ENCODE measurements at places on chromosomes 16 and 17. TPM values are rescaled to one million over a fixed set of nuclear protein-coding genes. Genes with fewer than 3 reads are reported as not detected.
A peak's percentile ranks its signal among the peaks of the same experiment; 100 is the strongest.

The MRPL58 gene
- total RNA-seq: 32.9 TPM

The OTOA gene
- not detected for total RNA-seq

GRCh38 chr17:66466840-66467367 lies 164.5 kb downstream of the PRKCA start:
- H3K36me3 ChIP-seq: no peaks in the 10 kb centered on the region
- no peak overlapping the region for H3K4me3 ChIP-seq

- DNase-seq: peak; percentile 59
- H3K4me3 ChIP-seq: no peak overlapping the region
- no peaks in the 10 kb centered on the region for H3K27me3 ChIP-seq
- H3K36me3 ChIP-seq: no peaks in the 10 kb centered on the region
- H3K4me1 ChIP-seq: no peaks in the 10 kb centered on the region
Observed at GRCh38 chr17:28396635-28397239, 9.3 kb downstream of the SLC46A1 start.

The NPIPA7 gene
- 10.7 TPM for total RNA-seq

GRCh38 chr16:57377080-57377841 lies 5.0 kb downstream of the CX3CL1 start:
- H3K27ac ChIP-seq: no peak overlapping the region
- DNase-seq: peak; percentile 70
- no peaks in the 10 kb centered on the region for H3K36me3 ChIP-seq

The MAPT gene
- total RNA-seq: 0.34 TPM

GRCh38 chr17:2825253-2825970 lies 29.2 kb downstream of the RAP1GAP2 start:
- H3K4me1 ChIP-seq: peaks cover 5% of the 10 kb centered on the region
- no peak for DNase-seq
- H3K36me3 ChIP-seq: no peaks in the 10 kb centered on the region

DNA sequence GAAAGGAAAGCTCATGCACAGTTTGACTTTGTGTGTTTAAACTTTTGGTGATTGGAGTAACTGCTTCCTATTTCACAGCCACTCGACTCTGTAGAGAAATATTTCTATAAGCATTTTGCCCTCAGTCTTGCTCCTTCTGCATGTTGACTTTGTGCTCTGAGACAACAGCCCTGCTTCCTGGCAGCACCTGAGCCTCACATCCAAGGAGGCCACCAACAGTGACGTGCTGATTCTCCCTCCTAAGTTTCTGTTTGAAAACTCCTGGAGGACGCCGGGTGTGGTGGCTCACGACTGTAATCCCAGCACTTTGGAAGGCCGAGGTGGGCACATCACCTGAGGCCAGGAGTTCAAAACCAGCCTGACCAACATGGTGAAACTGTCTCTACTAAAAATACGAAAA lies 23.9 kb upstream of the WSB1 start:
- H3K4me1 ChIP-seq: no peaks in the 10 kb centered on the region
- DNase-seq: peak; percentile 65
- no peak overlapping the region for H3K27ac ChIP-seq
- no peaks in the 10 kb centered on the region for H3K36me3 ChIP-seq
- H3K27me3 ChIP-seq: no peaks in the 10 kb centered on the region
- no peak overlapping the region for H3K4me3 ChIP-seq

DNA sequence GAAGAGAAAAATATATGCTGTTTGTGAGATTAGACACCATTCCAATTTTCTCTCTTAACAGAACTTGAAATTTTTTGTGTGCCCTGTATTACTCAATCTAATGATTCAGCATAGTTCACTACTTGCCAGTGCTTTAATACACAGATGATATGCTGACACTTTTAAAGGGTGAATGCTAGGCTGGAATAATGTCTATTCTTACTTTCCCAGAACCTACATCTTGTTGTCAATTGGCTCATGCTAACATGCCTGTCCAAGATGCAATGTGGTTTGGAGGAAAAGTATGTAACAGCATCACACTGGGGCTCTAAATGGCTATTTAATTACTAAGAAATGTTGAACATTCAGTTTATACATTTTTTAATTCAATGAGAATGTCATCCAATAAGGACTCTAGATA lies 7.6 kb upstream of the MAP2K6 start:
- H3K27me3 ChIP-seq: no peaks in the 10 kb centered on the region
- no peaks in the 10 kb centered on the region for H3K4me1 ChIP-seq
- DNase-seq: no peak
- H3K4me3 ChIP-seq: no peak overlapping the region
- H3K27ac ChIP-seq: no peak overlapping the region

DNA sequence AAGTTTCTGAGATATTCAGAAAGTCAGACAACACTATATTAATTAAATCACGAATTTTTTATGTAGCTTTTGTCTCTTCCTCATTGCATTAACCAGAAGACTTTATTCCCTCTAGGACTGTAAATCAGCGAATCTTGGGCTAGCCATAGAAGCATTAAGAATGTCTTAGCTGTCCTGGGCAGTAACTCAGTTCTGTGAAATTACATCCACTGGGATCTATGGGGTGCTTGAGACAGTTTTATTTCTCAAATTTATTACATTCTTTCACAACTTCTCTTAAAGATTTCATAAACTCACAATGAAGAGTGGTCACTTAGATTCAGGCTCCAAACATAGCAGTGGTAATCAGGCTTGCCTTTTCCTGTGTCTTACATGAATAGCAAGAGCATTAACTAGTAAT lies 1153.4 kb downstream of the CDH8 start:
- H3K4me1 ChIP-seq: no peaks in the 10 kb centered on the region
- no peaks in the 10 kb centered on the region for H3K36me3 ChIP-seq
- H3K27ac ChIP-seq: no peak overlapping the region
- no peak overlapping the region for H3K4me3 ChIP-seq

GRCh38 chr16:2859686-2860265 lies 1.8 kb upstream of the PRSS22 start:
- no peaks in the 10 kb centered on the region for H3K4me1 ChIP-seq
- no peaks in the 10 kb centered on the region for H3K36me3 ChIP-seq
- peaks cover 42% of the 10 kb centered on the region for H3K27me3 ChIP-seq

The AATK gene
- 7.4 TPM for total RNA-seq

DNA sequence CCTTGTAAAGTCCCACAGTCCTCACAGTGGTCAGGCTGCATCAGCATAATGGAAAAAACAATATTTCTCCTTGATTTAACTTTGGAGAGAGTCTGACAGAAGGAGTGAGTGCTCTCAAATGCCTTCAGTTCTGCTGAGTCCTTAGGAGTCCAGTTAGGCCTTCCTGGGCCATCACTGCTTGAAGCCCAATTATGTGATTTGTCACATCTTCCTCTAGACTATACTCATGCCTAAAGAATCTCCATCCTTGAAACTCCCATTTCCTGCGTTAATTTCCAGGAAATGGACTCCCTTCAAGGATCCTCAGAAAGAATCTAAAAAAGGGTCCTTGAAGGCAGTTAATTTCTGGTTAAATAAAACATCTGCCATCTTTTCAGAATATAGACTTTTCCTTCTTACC lies 52.8 kb downstream of the SLFN5 start:
- no peak overlapping the region for H3K27ac ChIP-seq
- H3K27me3 ChIP-seq: no peaks in the 10 kb centered on the region
- H3K4me3 ChIP-seq: no peak overlapping the region
- no peaks in the 10 kb centered on the region for H3K36me3 ChIP-seq
- DNase-seq: no peak

DNA sequence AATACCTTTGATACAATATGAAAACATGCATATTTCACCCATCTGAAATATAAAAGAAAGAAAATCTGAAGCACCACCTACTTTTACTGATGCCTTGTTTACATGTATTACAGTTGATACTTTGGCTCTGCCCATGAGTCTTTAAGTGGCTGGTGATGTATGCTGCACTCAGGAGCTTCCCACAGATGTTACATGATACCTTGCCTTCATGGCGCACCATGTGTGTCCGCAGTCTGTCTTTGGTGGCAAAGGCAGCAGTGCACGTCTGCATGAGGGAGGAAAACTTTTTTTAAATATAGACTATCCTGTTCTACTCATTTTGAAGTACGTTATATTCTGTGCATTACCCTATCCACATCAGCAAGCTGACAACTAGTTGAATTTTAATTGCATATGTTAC lies 7.5 kb downstream of the VEZF1 start:
- H3K36me3 ChIP-seq: peaks cover 88% of the 10 kb centered on the region
- no peak overlapping the region for H3K4me3 ChIP-seq
- H3K27ac ChIP-seq: no peak overlapping the region
- no peaks in the 10 kb centered on the region for H3K27me3 ChIP-seq
- H3K4me1 ChIP-seq: peaks cover 9% of the 10 kb centered on the region
- DNase-seq: no peak

GRCh38 chr16:10629592-10629963 lies 49.2 kb upstream of the EMP2 start:
- H3K4me3 ChIP-seq: no peak overlapping the region
- DNase-seq: peak; percentile 91
- H3K4me1 ChIP-seq: no peaks in the 10 kb centered on the region
- H3K27ac ChIP-seq: no peak overlapping the region

GRCh38 chr17:22268214-22268911 lies 576.0 kb downstream of the KCNJ18 start:
- H3K27ac ChIP-seq: no peak overlapping the region
- DNase-seq: no peak
- H3K4me1 ChIP-seq: no peaks in the 10 kb centered on the region
- no peaks in the 10 kb centered on the region for H3K27me3 ChIP-seq
- no peaks in the 10 kb centered on the region for H3K36me3 ChIP-seq

GRCh38 chr17:37710344-37710886 lies 34.4 kb downstream of the HNF1B start:
- peak overlapping the region; percentile 22 for H3K4me3 ChIP-seq
- H3K27ac ChIP-seq: peak overlapping the region; percentile 47
- H3K36me3 ChIP-seq: peaks cover 65% of the 10 kb centered on the region
- peak; percentile 99 for DNase-seq
- H3K27me3 ChIP-seq: no peaks in the 10 kb centered on the region
- peaks cover 12% of the 10 kb centered on the region for H3K4me1 ChIP-seq

DNA sequence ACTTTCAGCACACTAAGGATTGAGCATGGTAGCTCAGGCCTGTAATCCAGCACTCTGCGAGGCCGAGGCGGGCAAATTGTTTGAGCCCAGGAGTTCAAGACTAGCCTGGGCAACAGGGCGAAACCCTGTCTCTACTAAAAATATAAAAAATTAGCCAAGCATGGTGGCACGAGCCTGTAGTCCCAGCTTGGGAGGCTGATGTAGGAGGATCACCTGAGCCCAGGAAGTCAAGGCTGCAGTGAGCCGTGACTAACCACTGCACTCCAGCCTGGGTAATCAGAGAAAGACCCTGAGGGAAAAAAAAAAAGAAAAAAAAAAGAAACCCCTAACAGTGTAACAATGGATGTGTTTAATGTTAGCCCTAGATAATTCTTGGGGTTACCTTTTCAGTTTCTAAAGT lies 24.0 kb downstream of the PARN start:
- peaks cover 81% of the 10 kb centered on the region for H3K36me3 ChIP-seq
- H3K4me3 ChIP-seq: no peak overlapping the region
- no peaks in the 10 kb centered on the region for H3K4me1 ChIP-seq
- H3K27ac ChIP-seq: no peak overlapping the region
- H3K27me3 ChIP-seq: no peaks in the 10 kb centered on the region

The TERB1 gene
- not detected for total RNA-seq

GRCh38 chr17:74682028-74682427 lies 30.7 kb downstream of the CD300LF start:
- DNase-seq: no peak
- H3K27ac ChIP-seq: no peak overlapping the region
- no peak overlapping the region for H3K4me3 ChIP-seq
- H3K27me3 ChIP-seq: peaks cover 22% of the 10 kb centered on the region

GRCh38 chr17:6713130-6713917 lies at the start of gene SLC13A5:
TSS of gene SLC13A5 (minus strand) at chr17:6713369. CDS start at chr17:6713333, 36 bp downstream.
- DNase-seq: peak; percentile 97
- no peaks in the 10 kb centered on the region for H3K4me1 ChIP-seq
- H3K36me3 ChIP-seq: no peaks in the 10 kb centered on the region
- peak within 1 kb of the TSS; percentile 81 for H3K4me3 ChIP-seq

DNA sequence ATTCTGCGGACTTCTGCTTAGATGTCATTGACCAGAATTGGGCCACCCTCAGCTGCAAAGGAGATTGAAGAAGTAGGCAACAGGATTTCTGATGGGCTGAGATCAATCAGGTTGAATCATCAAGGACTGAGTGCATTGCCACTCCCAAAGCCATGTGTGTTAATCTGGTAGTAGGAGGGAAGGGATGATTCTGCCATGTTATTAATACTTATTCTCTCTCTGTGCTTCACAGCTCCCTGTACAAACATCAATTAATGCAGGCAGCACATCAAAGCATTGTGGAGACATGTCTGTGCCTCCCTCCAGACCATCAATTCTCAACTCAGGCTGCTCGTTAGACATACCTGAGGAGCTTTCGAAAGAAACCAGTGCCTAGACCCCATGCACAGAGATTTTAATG lies 11.6 kb downstream of the LRRC3C start:
- H3K27ac ChIP-seq: no peak overlapping the region
- H3K4me3 ChIP-seq: no peak overlapping the region
- no peaks in the 10 kb centered on the region for H3K36me3 ChIP-seq
- no peaks in the 10 kb centered on the region for H3K27me3 ChIP-seq
- no peak for DNase-seq

The AHSP gene
- not detected for total RNA-seq

DNA sequence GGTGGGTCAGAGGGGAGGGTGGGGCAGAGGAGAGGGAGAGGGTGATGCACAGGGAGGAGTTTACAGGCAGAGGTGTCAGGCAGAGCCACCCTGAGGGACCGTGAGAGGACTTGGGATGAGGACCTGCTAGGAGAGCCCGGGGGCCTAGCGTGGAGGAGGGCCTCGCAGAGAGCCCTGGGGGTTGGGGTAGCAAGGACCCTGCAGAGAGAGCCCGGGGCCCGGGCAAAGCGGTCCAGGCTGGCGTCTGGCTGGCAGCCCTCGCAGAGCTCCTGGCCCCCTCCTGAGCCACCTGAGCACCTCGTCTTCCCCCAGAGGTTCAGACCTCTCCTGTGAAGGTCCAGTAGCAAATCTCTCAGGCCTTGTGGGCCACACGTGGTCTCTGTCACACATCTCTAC lies 42.0 kb upstream of the ZNF469 start:
- no peak overlapping the region for H3K4me3 ChIP-seq
- H3K4me1 ChIP-seq: no peaks in the 10 kb centered on the region
- DNase-seq: no peak
- H3K36me3 ChIP-seq: no peaks in the 10 kb centered on the region
- H3K27ac ChIP-seq: no peak overlapping the region

The RAI1 gene
- 43.8 TPM for total RNA-seq

DNA sequence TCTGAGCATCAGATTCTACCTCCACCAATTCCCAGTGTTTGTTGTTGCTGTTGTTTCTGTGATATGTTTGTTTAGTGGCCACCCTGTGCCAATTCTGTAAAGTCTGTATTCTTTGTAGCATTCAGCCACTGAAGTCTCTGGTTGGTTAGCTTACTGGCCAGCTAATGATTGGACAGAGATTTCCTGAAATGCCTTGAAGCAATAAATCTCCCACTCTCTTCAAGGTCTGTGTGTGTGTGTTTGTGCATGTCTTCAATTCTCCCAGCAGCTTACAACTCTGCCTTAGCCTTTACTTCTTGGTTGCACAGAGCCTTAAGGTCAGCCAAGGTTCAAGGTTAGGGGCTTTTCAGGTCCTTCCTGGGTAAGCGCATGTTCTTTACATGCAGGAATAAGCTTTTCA lies 38.2 kb downstream of the PRPSAP2 start:
- H3K4me1 ChIP-seq: no peaks in the 10 kb centered on the region
- DNase-seq: no peak
- no peak overlapping the region for H3K4me3 ChIP-seq
- H3K36me3 ChIP-seq: peaks cover 79% of the 10 kb centered on the region
- no peak overlapping the region for H3K27ac ChIP-seq
- H3K27me3 ChIP-seq: no peaks in the 10 kb centered on the region

All from endodermal cell (in vitro differentiated cells).